Psoas muscle (tissue), 8 donors: ENCODE measurements at places on chromosomes 7 and 10. TPM values are rescaled to one million over a fixed set of nuclear protein-coding genes. Genes with fewer than 3 reads are reported as not detected.

The UTF1 gene
- total RNA-seq = not detected

The SEMA3E gene
- total RNA-seq = 0.27 TPM

DNA sequence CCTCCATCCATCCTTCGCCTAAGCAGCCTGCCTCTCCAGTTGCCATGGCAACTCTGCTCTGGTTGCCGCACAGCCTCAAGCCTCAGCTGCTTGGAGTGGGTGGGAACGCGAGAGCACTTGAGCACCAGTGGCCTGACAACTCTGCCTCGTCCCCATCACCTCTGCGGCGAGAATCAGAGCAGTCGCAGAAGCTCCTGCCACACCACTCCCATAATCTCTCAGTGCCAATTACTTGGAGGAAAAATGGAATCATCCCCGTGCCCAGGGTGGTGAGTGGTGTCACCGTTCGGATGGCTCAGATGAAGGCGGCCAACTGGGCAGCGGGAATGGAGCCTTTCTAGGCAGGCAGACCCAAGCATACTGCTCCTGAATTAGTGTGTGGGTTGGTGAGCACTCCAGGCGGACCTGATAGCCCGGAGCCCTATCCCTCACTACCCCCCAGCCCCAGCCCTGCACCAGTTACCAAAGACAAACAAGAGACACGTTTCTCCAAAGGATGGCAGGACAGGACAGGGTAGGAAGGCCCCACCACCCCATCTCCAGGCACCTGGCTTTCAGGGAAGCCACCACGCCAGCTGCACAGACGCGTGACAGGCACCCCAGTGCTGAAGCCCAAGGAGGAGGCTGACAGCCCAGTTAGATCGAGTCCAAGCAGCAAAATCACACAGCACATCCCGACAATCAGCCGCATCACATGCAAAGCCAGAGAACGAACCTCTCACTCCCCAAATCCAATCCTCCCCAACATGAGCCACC lies 335.4 kb downstream of the PTPRN2 start:
- peak; percentile 37 for DNase-seq
- no peak overlapping the region for H3K4me3 ChIP-seq
- no peak overlapping the region for H3K27ac ChIP-seq
- H3K4me1 ChIP-seq = no peaks in the 10 kb centered on the region

- H3K36me3 ChIP-seq = no peaks in the 10 kb centered on the region
- no peaks in the 10 kb centered on the region for H3K4me1 ChIP-seq
- no peak for DNase-seq
- H3K27me3 ChIP-seq = peaks cover 4% of the 10 kb centered on the region
- no peak overlapping the region for H3K27ac ChIP-seq
- H3K4me3 ChIP-seq = no peak overlapping the region
Observed at GRCh38 chr10:48251525-48252353, 22.8 kb downstream of the FRMPD2 start.

DNA sequence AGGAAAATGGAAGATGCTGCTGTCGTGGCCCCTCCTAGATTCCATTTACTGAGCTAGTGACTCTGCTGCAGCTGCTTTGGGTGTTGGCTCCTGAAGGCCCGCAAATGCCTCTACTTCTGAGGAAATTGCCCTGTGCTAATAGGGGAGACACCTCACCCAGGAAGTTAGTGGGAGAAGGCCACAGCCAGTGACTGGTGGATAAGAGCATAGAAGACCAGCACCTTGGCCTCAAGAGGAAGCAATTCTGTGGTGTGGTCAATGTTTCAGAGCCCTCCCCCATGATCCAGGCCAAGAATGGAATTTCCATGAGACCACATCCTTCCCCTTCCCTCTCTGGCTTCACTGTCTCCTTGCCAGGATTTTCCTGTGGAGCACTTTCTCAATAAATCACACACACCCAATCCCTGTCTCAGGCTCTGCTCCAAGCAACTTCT lies 25.0 kb upstream of the FZD1 start:
- no peak overlapping the region for H3K27ac ChIP-seq
- no peaks in the 10 kb centered on the region for H3K4me1 ChIP-seq
- DNase-seq = no peak
- H3K36me3 ChIP-seq = no peaks in the 10 kb centered on the region
- no peaks in the 10 kb centered on the region for H3K27me3 ChIP-seq

DNA sequence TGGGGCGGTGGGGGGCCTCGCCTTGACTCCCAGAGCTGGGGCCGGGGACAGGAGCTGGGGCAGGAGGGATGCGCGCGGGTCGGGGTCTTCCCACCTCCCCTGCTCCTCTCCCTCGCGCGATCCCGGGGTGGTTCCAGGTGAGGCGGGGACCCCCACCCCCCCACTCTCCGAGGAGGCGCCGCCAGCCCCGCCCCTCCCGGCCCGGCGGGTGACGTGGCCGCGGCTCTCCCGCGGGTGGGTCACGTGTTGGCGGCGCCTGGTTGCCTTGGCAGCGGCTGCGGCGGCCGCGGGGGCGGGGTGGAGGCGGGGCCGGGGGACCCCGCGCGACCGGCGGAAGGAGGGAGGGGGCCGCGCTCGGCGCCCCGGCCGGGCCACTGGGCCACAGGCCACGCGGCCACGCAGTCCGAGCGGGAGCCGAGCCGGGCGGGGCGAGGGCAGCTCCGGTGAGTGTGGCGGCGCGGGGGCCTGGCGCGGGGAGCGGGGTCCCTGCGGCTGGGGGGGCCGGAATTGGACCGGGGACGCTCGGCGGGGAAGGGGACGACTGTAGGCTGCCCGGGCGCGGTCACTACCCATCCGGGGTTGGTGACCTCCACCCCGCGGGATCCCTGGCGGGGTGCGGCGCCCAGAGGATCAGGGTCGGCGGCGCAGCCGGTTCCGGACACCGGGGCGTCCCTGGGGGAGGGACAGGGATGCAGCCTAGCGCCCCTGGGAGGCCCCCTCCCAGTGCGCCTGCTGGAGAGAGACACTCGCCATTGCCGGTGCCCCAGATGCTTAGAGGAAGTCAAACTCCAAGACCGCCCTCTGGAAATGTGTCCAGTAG lies at the start of gene ORAI2:
Gene ORAI2 (plus strand): TSS at position 357 of the 820 bp plus-strand sequence. CDS start 5,382 bp downstream, outside the sequence.
- no peaks in the 10 kb centered on the region for H3K36me3 ChIP-seq
- peaks cover 3% of the 10 kb centered on the region for H3K4me1 ChIP-seq
- no peak within 1 kb of the TSS for H3K27ac ChIP-seq
- H3K27me3 ChIP-seq = no peaks in the 10 kb centered on the region
- DNase-seq = peak; percentile 83

DNA sequence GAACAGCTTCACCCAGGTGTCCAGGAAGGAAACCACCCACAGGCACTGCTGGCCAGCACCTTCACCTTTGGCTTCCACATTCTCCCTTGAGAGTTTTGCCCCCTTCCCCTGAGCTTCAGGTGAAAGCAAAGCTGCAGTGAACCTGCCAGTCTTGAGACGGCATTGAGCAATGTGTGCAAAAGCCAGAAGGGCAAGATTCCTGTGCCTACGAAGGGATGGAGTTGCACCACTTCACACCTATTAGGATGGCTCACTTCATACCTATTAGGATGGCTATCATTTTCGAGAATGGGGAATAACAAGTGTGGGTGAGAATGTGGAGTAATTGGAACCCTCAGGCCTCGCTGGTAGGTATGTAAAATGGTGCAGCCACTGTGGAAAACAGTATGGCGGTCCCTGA lies 7.2 kb downstream of the HABP2 start:
- no peaks in the 10 kb centered on the region for H3K27me3 ChIP-seq
- H3K4me1 ChIP-seq = peaks cover 22% of the 10 kb centered on the region
- no peaks in the 10 kb centered on the region for H3K36me3 ChIP-seq
- no peak overlapping the region for H3K27ac ChIP-seq
- no peak for DNase-seq
